Stimulated activated CD4-positive, alpha-beta T cell treated with anti-CD3 and anti-CD28 coated beads, Interleukin-4, amount 100 ng/mL, for 4 hours (primary cell): ENCODE measurements at places on chromosomes 2 and 18.

DNA sequence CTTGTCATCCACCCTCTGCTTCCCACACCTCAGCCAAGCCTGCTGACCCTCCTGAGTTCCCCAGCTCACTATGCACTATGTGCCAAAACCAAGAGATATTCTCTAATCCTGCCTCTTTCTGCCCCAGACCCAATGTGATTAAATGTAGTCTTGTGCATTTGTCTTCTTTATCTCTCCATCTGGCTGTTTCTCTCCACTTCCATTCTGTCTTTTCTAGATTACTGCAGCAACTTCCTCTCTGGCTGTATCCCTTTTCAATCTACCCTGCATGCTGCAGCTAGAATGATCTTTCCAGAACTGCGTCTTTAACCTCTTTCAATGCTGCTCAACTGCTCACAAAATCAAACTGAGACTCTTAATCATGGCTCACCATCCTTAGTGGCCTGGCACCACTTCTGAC is 164.1 kb downstream of the GALNT14 start:
- no peak for DNase-seq

GRCh38 chr2:25548601-25549000 is 124.8 kb downstream of the DTNB start:
- no peak for DNase-seq

DNA sequence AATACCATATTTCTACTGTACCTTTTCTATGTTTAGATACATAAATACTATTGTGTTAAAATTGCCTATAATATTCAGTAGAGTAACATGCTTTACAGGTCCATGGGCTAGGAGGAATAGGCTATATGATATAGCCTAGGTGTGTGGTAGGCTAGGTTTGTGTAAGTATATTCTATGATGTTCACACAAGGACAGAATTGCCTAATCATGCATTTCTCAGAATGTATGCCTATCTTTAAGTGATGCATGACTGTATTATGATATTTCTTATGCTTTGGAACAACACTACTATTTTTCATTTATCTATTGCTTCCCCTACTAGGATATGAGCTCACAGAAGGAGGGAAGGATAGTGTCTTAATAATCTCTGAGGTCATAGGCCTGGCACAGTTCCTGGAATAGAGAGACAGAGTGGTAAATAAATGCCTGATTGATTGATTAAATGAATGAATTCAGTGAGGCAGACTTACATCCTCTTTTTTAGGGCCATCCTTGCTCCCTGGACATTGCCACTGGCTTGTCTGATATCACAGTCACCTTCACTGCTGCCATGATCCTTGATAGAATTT is 121.0 kb downstream of the MYO3B start:
- DNase-seq: no peak

- DNase-seq: no peak
These were observed 472.5 kb upstream of the PIK3C3 start for GRCh38 chr18:41482501-41482900.

DNA sequence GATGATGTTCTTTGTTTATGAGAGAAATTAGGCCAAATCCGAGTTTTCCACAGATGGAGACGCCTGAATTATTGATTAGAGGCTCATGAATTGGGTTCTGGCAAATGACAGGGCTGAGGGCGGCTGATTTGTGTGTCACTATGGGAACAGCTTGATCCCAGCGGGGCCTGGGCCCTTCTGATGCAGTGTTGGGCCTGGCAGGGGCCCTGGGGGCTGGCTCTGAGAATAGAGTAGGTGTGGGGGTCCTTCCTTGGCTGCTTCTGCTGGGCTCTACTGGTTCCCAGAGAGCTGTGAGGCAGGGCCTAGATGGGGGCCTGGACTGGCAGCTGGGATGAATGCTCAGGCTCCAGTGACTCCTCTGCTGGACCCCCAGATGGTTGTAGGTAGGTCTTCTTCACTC is 164.8 kb downstream of the CELF4 start:
- DNase-seq: no peak

DNA sequence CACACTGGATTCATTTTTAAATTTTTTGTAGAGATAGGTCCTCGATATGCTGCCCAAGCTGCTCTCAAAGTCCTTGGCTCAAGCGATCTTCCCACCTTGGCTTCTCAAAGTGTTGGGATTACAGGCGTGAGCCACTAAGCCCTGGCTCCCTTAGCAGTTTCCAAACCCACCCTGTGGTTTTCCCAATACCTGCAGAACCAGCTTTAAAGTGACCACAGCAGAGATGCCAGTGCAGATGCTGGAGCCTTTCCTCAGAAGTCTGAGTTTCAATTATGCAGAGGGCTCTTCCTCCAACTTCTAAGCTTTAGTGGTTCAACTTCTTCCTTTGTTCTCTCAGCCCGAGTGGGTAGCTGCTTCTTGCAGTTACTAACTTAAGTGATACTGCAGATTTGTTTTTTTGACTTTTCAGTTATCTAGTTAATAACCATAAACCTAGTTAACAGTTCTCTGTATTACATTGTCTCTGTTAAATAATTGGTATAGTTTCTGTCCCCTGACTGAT is 8.1 kb upstream of the HAAO start:
- DNase-seq: no peak

DNA sequence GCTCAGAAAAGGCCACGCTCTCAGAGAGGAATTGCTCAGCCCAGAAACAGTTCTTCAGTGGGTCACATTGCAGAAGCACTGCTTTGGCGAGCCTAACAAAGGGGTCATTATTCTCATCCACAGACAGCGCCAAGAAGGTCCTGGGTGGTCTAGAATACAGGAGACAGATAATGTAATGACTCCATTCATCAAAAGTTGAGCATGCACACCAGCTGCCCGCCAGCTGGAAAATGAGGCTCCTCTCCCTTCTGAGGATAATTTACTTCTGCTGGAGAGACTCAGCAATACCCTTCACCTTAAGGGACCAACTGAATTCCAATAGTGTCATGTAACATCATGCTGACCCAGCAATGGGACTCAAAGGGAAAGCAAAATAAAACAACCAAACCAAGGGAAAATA is 79.9 kb downstream of the TRIB2 start:
- no peak for DNase-seq

DNA sequence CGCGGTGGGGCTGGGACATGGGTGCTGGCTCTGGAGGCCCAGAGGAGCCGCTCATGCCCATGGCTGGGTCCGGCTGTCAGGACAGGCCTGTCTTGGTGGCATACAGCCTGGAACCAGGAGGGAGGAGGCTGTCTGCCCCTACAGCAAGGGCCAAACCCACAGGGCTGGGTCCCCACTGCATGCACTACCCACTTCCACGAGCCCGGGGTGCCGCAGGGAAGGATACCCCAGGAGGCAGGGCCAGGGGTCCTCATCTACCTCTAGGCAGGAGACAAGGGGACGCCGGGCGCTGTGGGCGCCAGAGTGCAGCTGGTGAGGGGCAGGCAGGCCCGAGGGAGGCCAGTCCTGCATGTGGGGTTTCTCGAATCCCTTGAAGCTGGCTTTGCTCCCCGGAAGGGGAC is 95.1 kb upstream of the GPC1 start:
- no peak for DNase-seq

DNA sequence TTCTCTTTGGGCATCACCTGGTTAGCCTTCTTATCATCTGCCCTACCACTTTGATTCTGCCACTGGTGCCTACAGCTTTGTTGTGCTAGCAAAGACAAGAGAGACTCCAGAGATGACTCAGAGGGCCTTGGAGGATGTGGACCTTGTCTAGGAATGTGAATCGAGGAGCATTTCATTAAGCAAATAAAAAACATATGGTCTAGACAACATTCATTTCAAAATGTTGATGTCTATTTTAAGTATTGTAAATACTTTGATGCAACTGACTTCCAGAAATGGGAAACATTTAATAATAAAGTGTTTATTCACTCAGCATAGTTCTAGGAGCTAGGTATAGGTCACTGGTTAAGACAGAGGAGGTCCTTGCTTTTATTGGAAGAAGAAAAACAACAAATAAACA is 195.5 kb downstream of the CDCA7 start:
- no peak for DNase-seq
